ENCODE measurements at places on chromosomes 3 and 15. TPM values are rescaled to one million over a fixed set of nuclear protein-coding genes. Genes with fewer than 3 reads are reported as not detected.

The GOLGA6B gene
- polyA plus RNA-seq = not detected

DNA sequence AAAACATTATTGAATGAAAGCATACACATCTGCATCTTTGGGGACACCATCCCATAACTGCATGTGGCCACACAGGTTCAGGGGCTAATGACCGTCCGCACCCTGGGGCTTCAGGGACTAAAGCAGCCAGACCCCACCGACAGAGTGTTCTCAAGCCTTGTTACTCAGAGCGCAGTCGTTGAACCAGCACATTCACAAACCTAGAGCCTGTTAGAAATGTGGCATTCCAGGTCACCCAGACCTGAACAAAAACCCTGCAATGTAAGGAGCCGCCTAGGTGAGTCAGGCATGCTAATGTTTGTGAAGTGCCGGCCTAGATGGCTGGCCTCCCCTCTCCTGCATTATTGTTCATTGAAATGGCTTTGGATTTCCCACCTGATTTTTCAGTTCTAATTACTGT, 52.3 kb upstream of the HACD2 start:
- no peak for DNase-seq

The MRPS11 gene
- polyA plus RNA-seq = 29.5 TPM

- no peak for DNase-seq
These were observed 42.0 kb upstream of the SACM1L start for GRCh38 chr3:45647148-45647619.

- no peak for DNase-seq
These were observed 333.3 kb upstream of the THBS1 start for GRCh38 chr15:39247574-39247973.

GRCh38 chr3:20097015-20097414, 56.8 kb downstream of the KAT2B start:
- peak; percentile 23 for DNase-seq

DNA sequence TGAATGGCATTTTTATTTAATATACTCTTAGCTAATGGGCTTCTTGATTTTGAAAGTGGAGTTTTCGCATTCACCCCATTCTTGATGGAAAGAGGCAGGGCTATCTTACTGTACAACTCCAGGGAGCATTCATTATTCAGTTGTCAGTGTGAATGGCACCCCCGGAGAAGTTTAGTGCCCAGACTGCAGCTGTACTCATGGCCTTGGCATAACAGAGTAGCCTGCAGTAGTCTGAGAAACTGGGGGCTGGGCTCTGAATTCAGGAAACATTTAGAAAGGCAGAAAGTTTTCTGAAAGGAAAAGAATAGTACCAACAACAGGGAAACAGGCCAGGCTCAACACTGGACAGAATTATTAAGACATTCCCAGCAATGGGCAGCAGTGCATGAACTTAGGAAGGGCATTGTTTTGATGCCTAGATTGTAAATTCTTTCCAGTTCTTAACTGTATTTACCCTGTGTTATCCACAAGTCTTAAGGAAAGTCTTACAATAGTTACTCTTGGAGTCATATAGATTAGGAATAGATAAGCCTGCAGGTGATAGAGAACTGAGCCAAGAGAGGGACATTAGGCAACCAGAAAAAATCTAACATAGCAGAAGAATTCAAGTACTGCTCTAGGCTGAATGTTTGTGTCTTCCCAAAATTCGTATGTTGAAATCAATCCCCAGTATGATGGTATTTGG, 44.4 kb downstream of the TIPARP start:
- no peak for DNase-seq

GRCh38 chr15:64651601-64652191, 123.7 kb downstream of the RBPMS2 start:
- DNase-seq = no peak
